ENCODE measurements at places on chromosomes 13 and 19.
A peak's percentile ranks its signal among the peaks of the same experiment; 100 is the strongest.

DNA sequence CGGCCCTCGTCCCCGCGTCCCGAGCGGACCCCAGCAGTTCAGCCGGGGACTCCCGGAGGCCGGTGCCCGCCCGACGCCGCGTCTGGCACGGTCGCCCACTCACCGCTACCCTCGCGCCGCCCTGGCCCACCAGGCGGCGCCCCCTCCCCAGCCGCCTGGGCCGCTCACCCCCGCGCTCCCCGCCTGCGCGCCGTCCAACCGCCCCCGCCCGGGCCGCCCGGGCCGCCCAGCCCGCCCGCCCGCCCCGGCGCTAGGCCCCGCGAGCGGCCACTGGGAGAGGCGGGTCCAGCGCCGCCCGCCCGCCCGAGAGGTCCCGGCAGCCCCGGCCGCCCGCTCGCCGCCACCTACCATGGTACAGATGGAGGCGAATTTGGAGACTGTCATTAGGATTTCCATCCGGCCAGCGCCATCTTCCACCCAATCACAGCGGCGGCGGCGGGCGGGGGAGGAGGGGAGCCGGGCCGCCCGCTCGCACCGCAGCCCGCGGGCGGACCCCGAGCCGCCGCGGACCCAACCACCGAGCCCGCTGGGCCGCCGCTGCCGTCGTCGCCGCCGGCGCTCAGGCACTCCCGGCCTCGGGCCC is at the start of gene USP12:
TSS of gene USP12 (minus strand) at position 568 of the 583 bp plus-strand sequence. CDS start at position 396, 172 bp downstream.
- peak; percentile 12 for DNase-seq

DNA sequence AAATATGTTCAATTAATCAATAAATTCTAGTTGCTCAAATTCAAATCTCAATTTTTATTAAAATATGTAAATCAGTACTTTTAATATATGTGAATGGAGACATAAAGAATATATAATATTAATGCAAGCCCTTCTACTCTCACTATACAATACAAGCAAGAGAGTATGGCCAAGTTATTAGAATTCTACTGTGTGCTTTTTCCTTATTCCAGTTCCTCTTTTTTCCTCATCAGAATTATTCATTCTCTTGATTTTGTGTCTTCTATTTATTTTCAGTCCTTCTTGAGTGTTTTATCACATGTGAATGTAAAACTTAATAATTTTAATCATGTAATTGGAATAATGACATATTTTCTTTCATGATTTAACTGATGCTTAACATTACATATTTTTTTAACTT is 276.8 kb downstream of the PCDH20 start:
- DNase-seq = no peak

- no peak for DNase-seq
These were observed 352.4 kb downstream of the KLF5 start for GRCh38 chr13:73411067-73411809.

GRCh38 chr13:46387064-46387851 is at the start of gene RUBCNL:
Gene RUBCNL (minus strand): TSS chr13:46387252. CDS start chr13:46372475, 14,777 bp downstream.
- DNase-seq = no peak

DNA sequence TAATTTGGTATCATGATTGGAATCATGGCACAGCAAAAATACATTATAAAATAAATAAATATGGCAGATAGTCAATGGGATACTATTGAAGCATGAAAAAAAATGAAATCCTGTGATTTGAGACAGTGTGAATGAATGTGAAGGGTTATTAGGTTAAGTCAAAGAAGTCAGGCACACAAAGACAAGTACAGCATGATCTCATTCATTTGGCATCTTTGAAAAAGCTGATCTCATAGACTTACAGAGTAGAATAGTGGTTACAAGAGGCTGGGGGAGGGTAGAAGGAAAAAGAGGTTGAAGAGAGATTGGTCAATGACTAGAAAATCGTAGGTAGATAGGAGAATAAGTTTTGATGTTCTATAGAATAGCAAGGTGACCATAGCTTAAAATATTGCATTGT is 295.1 kb upstream of the SLITRK5 start:
- DNase-seq = no peak
